ENCODE measurements at places on chromosomes 3 and 15.

- DNase-seq, result no peak
Measured at GRCh38 chr3:148075771-148076716, 621.7 kb upstream of the AGTR1 start.

- no peak for DNase-seq
Measured at GRCh38 chr3:34001022-34001421, 202.6 kb downstream of the PDCD6IP start.

- no peak for DNase-seq
Measured at GRCh38 chr15:53693729-53694475, 65.6 kb downstream of the WDR72 start.

DNA sequence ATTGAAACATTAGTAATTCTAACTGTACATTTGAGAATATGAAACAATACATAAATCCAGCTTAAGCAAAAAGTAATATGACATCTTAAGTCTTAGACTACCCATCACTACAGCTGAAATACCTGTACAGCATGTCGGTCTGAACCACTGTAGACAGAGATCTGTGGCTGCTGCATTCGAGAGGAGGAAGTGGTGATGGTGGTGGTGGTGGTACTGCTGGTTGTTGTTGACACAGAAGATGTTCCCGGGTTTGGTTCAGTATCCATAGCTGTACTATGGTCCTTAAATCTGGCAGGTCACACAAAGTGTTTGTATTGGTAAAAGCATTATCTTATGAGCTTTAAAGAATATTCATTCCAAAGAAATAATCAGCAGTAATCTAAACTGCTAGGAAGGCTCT, 2.9 kb downstream of the PHC3 start:
- DNase-seq, result peak; percentile 27

DNA sequence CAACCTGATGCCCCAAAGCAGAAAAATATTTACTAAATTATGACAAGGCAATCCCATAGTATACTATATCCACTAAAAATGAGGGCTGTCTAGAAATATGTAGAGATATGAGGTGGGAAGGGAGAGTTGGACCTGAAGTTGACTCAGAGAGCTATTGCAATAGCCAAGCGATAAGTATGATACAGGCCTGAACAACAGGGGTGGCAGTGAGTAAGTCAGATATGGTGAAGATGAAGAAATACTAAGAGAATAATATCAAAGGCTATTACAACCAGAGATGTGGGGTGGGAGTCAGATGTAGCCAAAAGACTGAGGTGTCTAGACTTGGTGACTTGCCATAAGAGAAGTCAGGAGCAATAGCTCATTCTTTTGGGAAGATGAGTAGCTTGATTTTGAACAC, 9.2 kb downstream of the HSPBAP1 start:
- no peak for DNase-seq

GRCh38 chr15:66563126-66563525, 2.7 kb downstream of the LCTL start:
- no peak for DNase-seq

- no peak for DNase-seq
Measured at GRCh38 chr3:123653221-123653682, 68.4 kb upstream of the HACD2 start.

DNA sequence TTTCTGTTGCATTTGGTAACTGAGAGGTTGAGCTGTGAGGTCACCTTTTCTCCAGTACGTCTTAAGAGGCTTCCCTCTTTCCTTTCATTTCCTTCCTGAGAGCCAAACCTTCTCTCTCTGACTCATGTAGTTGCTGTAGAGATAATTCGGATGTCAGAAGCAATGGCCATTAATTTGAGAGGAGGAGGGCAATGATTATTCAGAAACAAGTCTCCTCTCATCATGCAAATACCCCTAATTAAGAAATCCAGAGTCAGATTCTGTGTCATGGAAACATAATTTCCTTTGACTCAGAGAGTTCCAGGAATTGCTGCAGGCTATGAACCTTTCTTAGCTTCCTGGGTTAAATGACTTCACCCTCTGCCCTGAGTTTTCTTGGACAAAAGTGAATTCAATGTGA, 59.0 kb upstream of the GSK3B start:
- DNase-seq, result no peak

DNA sequence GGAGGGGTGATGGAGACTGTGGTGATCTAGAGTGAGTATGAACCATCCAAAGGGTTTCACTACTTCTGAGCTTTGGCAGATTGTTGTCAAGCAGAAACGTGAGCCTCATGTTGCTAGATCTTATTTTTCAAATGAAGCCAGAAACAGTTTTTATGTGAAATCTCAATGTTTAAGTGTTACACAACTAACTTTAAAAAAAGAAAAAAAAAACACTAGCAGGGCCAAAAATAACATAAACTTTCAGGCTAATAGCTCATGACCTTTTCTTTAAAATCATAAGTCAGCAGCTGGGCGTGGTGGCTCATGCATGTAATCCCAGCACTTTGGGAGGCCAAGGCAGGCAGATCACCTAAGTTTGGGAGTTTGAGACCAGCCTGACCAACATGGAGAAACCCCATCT, 2.1 kb upstream of the HTR3D start:
- no peak for DNase-seq

DNA sequence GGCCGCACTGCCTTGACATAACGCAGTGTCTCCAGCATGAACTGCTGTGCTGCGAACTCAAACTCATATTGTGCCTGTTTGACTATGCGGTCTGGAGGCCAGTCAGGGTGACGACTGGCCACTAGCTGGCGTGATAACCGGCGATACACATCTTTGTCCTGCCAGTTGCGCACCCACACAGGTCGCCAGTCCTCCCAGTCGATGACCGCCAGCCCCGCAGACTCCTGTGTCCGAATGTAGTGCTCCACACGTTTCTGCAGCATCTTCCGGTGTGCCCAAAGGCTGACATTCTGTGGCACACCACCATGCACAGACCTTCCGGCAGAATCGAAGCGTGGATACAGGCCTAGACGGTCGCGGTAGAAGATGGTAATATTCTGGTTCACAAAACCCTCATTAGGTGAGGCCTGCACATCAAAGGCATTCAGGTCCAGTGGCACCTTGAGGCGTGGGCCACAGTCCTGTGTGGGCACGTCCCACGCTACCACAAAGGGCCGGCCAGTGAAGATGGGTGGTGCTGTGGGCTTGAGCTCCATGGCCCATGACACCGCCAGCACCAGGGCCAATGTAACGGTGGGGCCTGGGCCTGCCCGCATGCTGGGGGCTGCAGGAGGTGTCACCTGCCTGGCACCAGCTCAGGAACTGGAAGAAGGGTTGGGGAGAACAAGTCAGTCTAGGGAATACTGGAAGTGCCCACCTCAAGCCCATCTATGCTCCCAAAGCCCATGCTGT, 2.5 kb downstream of the HYAL2 start:
- DNase-seq, result no peak

DNA sequence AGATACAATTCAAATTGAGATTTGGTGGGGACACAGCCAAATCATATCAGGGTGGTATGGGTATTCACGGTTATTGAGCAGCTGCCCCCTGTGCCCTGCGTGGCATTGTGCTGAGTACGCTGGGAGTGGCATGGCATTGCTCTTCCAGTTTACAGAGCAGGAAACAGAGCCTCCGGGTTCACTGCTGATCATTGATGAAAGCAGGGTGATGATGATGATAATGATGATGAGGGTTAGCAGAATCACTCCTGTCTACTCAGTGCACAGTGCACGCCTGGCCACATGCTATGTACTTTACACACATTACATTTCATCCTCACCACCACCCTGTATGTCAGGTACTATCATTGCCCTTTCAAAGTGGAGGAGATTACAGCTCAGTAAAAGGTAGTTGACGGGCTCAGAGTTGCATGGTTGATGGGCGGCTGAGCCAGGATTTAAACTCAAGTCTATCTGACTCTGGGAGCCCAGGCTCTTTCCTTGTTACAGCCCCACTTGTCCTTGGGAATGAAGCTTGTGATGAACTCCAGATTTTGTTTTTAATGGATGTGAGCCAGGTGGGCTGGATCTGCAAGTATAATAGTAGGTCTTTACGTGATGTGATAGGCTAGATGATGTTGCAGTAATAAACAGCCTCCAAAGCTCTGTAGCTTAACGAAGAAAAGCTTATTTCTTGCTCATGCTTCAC, 87.6 kb upstream of the MYZAP start:
- no peak for DNase-seq

- no peak for DNase-seq
Measured at GRCh38 chr3:55755516-55756205, 268.6 kb upstream of the WNT5A start.

GRCh38 chr15:74782259-74783071, 585 bp downstream of the CSK start:
- peak; percentile 64 for DNase-seq

DNA sequence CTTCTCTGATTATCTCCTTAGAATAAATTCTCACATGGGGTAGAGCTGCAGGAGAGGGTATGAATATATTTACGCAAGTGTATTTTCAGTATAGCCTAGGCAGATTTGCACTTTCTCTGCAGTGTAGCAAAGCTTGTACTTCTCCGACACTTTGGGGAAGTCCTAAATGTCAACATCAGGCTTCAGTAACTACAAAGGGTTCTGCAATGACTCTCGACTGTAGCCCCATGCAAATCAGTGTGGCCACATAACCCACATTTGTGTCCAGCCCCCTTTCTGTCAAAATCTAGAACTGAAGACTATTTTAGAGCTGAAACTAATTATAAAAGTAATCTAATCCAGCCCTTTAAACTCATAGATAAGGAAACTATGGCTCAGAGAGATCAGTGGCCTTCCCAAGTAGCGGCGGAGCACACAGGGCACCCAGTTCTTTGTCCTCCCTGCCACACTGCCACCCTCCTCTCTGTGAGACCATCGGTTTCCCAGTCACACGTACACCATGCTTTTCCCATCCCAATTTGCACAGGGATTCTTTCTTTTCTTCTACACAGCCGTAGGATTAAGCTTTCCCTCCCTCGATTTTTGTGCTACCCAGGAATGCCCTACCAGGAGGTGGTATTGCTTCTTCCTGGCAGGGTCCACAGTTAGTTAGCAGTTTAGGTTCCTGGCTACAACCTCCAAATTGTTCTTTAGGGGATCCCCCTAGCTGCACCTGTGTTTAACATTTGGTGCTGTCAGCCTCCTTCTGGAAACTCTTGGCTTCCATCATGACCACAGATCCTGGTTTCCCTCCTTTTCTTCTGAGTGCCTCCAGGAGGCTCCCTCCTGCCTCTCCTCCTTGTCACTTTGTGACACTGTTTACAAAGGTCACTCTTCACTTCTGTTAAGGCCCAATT, 22.9 kb downstream of the MRAS start:
- DNase-seq, result no peak

DNA sequence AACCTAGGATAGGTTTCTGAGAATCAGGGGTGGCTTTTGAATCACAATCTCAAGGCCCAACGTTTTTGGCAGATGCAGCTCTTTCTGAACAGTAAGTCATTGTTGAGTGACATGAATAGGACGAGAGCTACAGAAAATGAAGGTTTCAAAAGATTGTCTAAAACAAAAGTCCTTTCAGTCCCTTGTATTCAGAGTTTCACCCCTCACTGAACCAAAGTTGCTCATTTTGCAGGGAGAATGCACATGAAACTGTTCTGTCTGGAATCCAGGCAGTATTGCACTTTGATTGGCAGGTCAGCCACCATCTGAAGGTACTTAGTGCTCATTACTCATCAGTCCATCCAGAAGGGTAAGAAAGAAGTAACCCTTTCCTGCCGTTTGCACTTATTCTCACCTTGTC, 24.1 kb upstream of the RASGRP1 start:
- DNase-seq, result no peak

GRCh38 chr15:59996298-59997041, 7.6 kb upstream of the FOXB1 start:
- DNase-seq, result no peak

GRCh38 chr3:79910337-79910736, 142.5 kb upstream of the ROBO1 start:
- no peak for DNase-seq

DNA sequence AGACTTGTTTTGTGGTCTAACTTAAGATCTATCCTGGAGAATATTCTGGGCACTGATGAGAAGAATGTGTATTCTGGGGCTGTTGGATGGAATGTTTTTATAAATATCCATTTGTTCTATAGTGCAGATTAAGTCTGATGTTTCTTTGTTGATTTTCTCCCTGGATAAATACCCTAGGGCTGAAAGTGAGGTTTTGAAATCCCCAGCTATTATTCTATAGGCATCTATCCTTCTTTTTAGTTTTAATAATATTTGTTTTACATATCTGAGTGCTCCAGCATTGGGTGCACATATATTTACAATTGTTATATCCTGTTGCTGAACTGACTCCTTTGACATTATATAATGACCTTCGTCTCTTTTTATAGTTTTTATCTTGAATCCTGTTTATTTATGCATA, 42.9 kb downstream of the GALK2 start:
- no peak for DNase-seq

DNA sequence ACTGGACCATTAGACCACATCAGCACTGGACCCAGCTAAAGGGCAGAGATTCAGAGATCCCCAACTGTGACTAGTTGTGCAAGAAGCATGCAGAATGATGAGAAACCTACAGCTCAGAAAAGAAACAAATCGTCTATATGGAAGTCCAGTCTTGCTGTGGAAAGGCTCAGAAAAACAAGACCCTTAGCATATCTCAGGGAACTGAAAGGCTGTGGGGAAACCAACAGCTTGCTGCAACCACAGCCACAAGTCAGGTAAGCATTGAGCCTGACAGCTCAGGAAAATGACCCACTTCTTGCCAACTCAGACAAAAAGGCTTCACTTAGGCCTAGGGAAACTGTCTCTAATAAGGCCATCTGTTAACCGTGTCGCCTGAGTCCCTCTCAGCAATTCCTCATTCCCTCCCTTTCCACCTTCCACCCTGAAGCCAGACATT, 145.6 kb downstream of the LSAMP start:
- DNase-seq, result no peak

GRCh38 chr3:66662894-66663293, 162.1 kb upstream of the LRIG1 start:
- no peak for DNase-seq

DNA sequence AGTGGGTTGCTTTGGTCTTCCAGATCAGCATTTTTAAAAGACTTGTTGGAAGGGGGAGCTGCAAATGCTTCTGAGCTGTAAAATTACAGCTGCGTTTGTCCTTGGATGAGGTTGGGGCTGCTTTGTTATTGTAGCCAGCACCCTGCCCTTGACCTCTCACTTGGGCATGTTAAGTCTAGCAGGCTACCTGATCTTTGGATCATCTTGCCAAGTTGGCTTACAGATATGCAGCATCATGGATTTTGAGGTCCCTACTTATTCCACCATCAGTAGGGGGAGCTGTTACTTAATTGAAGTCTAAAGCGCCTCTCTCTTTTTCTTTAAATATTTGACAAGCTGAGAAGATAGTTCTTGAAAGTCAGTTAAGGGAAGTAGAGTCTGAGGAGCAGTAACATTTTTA, 793.0 kb downstream of the MCTP2 start:
- no peak for DNase-seq

- no peak for DNase-seq
Measured at GRCh38 chr15:49247556-49248110, 77.6 kb downstream of the GALK2 start.

DNA sequence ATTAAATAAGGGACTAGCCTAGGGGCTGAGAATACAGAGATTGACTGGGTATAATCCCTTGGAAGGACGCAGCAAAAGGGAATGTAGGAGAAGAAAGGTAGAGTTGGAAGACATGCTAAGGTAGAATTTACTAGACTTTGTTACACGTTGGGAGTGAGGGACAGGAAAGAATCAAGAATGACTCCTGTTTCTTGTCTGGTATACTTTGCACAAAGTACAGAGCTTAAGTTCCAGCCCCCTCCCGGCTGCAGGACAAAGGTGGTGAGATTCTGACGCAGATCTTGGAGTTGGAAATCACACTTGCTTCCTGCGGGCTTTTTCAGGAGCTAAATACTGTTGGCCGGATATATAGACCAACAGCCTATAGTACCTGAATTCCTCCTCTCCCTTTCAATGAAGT, 895 bp downstream of the HYKK start:
- no peak for DNase-seq
